ENCODE measurements at places on chromosomes 5 and 9.

- no peak for DNase-seq
- no peaks in the 10 kb centered on the region for H3K27me3 ChIP-seq
- no peaks in the 10 kb centered on the region for H3K36me3 ChIP-seq
- no peaks in the 10 kb centered on the region for H3K4me1 ChIP-seq
These were observed 89.1 kb downstream of the SLC24A2 start for GRCh38 chr9:19699756-19700155.

- peak; percentile 45 for DNase-seq
- peaks cover 7% of the 10 kb centered on the region for H3K27me3 ChIP-seq
- H3K36me3 ChIP-seq, result no peaks in the 10 kb centered on the region
These were observed 5.2 kb downstream of the F2R start for GRCh38 chr5:76720988-76721569.

DNA sequence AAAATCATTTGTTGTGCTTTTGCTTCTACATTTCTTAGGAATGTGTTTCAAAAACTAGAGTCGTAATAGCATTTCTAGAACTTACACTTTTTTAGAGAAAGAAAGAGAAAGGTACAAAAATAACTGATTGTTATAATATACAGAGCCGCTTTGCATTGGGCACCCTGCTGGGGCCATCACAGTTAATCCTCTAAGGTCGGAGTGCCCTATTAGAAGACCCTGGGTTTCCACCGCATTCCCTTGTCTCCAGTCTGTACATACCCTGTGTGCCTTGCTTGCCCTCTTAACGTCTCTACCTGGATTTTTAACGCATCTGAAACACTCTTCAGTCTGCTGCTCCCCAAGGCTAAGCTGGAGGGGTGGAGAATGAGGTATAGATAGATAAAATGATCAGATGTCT is 1.3 kb downstream of the MARVELD2 start:
- H3K4me1 ChIP-seq, result no peaks in the 10 kb centered on the region
- H3K27ac ChIP-seq, result no peak overlapping the region
- no peak overlapping the region for H3K4me3 ChIP-seq

DNA sequence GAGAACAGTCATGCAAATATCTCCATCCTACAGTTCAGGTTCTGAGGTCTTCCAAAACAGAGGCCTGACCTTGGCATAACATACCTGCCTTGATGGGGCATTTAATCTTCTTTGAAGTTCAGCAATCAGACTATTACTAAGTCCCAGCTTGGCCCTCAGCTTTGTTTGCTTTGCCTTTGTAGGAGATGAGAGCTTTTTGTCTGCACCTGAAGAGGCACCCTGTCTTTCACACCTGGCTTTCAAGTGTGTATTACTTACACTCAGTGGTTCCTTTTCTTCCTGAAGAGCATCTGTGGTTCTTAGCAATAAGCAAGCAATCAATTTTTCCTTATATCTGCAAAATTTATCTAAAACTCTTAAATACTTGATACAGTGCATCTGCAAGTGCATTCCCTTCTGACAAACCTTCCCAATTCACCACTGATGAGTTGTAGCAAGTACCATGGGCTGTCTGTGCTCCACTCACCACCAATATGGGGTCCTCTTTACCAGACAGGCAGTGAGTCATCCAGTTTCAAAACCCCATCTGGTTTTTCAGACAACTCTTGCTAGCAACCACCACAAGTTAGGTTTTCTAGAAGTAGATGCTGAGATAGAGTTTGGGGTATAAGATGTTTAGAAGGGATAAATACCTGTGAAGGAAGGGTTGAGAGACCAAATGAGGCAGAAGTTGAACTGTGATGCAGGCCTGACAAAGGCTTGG is 100.2 kb downstream of the HINT1 start:
- H3K27ac ChIP-seq, result no peak overlapping the region
- no peaks in the 10 kb centered on the region for H3K27me3 ChIP-seq
- no peaks in the 10 kb centered on the region for H3K4me1 ChIP-seq
- no peak overlapping the region for H3K4me3 ChIP-seq
- no peaks in the 10 kb centered on the region for H3K36me3 ChIP-seq

- H3K4me3 ChIP-seq, result no peak overlapping the region
- no peak overlapping the region for H3K27ac ChIP-seq
- no peaks in the 10 kb centered on the region for H3K36me3 ChIP-seq
- peaks cover 27% of the 10 kb centered on the region for H3K27me3 ChIP-seq
These were observed 18.6 kb upstream of the CEP72 start for GRCh38 chr5:593511-593910.

DNA sequence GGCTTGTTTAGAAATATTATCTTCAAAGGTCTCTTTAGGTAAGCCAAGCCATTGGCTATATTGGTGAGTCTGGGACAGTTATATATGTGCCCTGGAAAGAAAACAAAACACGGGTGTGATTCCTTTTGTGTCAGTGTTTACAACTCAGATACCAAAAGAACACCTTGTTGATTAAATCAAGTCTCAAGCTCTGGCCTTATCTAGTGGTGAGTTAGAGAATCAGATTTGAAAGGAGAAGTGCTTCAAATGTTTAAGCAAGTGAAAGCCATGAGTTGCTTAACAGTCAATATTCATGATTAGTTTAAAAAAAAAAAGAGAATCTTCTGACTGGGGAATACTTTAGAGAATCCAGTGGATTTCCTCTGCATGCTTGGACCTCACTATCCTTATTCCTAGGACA is 68.3 kb downstream of the IQGAP2 start:
- no peak for DNase-seq
- no peaks in the 10 kb centered on the region for H3K36me3 ChIP-seq
- H3K4me1 ChIP-seq, result no peaks in the 10 kb centered on the region
- no peaks in the 10 kb centered on the region for H3K27me3 ChIP-seq
- H3K4me3 ChIP-seq, result no peak overlapping the region

GRCh38 chr5:157290981-157291711 is 25.2 kb downstream of the CYFIP2 start:
- H3K4me3 ChIP-seq, result no peak overlapping the region
- no peaks in the 10 kb centered on the region for H3K36me3 ChIP-seq
- no peak overlapping the region for H3K27ac ChIP-seq
- H3K4me1 ChIP-seq, result no peaks in the 10 kb centered on the region
- H3K27me3 ChIP-seq, result no peaks in the 10 kb centered on the region

- H3K4me3 ChIP-seq, result no peak overlapping the region
- DNase-seq, result peak; percentile 7
- no peaks in the 10 kb centered on the region for H3K36me3 ChIP-seq
- H3K27me3 ChIP-seq, result no peaks in the 10 kb centered on the region
- H3K27ac ChIP-seq, result no peak overlapping the region
These were observed 527.7 kb upstream of the SGCD start for GRCh38 chr5:155799308-155799707.

GRCh38 chr5:59115345-59115744 is 532.5 kb downstream of the RAB3C start:
- no peak overlapping the region for H3K27ac ChIP-seq
- H3K27me3 ChIP-seq, result no peaks in the 10 kb centered on the region
- no peak for DNase-seq

GRCh38 chr9:93886911-93887310 is 68.2 kb downstream of the BARX1 start:
- H3K27me3 ChIP-seq, result no peaks in the 10 kb centered on the region
- DNase-seq, result no peak
- H3K27ac ChIP-seq, result no peak overlapping the region
- no peaks in the 10 kb centered on the region for H3K36me3 ChIP-seq
- no peak overlapping the region for H3K4me3 ChIP-seq

DNA sequence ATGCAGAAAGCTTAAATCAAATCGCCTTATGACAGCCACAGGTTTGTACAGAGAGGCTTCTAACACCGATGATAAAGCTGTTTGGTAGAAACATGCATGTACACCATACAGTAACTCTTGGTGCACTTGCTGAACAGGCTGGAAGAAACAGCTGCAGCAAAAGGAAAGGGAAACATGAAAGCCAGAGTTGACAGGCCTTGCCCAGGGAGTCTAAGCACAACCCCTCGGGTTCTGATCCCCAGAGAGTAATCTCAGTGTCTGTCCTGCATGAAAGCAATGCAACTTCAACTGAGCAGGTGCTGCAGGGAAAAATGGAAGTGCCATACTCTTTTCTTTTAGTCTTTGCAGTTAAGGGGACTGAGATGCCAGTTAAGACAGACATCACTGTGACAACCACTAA is 419.9 kb downstream of the BNC2 start:
- DNase-seq, result no peak
- H3K36me3 ChIP-seq, result no peaks in the 10 kb centered on the region
- H3K27me3 ChIP-seq, result no peaks in the 10 kb centered on the region
- H3K27ac ChIP-seq, result no peak overlapping the region
- H3K4me3 ChIP-seq, result no peak overlapping the region
- H3K4me1 ChIP-seq, result no peaks in the 10 kb centered on the region

DNA sequence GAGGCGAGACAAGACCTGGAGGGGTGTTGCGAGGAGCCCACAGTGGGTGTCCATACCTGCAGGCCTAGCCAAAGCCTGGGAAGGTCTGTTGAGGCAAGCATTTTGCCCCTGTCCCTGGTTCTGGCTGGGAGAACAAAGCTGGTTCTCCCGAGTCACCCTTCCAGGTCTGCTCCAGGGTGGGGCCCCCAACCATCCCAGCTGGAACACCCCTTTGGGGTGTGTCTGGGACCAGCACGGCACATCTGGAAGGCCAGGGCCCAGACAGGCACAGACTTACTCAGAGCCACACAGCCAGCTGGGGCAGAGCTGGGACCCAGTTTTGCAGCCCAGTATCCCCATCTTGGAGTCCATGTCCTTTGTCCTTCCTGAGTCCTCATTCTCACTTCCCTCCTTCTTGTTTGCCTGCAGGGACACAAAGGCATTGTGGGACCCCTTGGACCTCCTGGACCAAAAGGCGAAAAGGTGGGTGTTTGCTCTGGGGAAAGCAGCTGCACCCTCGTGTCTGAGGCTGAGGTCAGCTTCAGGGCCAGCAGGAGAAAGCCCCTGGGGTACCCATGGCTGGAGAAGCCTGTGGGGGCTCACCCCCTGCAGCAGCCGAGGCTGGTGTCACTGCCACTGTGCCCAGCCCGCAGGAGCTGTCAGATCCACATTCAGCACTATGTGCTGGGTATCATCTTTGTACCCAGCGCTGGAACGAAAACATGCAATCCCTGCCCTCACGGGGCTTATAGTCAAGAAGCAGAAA is 38.4 kb upstream of the ORM1 start:
- H3K4me3 ChIP-seq, result no peak overlapping the region
- peak; percentile 13 for DNase-seq
- H3K27ac ChIP-seq, result no peak overlapping the region
- no peaks in the 10 kb centered on the region for H3K27me3 ChIP-seq
- H3K36me3 ChIP-seq, result peaks cover 33% of the 10 kb centered on the region

DNA sequence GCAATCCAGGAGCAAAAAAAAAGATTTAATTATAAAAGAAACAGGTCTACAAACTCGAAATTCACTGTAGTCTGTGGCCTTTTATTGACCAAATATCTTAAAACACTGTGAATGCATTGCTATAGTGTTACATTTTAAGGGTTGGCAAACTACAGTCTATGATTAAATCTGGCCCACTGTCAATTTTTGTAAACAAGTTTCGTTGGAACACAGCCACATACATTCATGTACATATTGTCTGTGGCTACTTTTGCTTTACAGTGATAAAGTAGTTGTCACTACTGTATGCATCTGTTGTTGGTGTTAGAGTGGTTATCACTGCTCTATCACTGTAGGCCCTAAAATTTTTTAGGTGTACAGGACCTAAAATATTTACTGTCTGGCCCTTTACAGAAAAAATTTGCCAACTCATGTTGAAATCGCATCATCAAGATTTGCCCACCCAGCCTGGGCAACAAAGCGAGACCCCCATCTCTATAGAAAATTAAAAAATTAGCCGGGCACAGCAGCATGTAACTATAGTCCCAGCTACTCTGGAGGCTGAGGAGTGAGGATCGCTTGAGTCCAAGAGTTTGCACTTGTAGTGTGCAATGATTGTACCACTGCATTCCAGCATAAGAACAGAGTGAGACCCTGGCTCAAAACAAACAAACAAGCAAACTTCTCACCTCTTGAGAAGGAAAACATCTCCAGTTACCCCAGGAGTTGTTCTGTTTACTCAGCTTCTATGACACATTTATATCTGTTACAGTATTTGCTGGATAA is 89.0 kb downstream of the ERBIN start:
- H3K27me3 ChIP-seq, result no peaks in the 10 kb centered on the region
- no peak overlapping the region for H3K4me3 ChIP-seq
- DNase-seq, result peak; percentile 10
- H3K4me1 ChIP-seq, result no peaks in the 10 kb centered on the region
- H3K36me3 ChIP-seq, result peaks cover 5% of the 10 kb centered on the region

Measured in muscle of leg (tissue), 16 donors.